Activated CD8-positive, alpha-beta T cell treated with anti-CD3 and anti-CD28 coated beads, Interleukin-2, amount 10 ng/mL, durations not matched to agents 7 days and 5 days (primary cell): ENCODE measurements at places on chromosomes 12 and 14.
A peak's percentile ranks its signal among the peaks of the same experiment; 100 is the strongest.

DNA sequence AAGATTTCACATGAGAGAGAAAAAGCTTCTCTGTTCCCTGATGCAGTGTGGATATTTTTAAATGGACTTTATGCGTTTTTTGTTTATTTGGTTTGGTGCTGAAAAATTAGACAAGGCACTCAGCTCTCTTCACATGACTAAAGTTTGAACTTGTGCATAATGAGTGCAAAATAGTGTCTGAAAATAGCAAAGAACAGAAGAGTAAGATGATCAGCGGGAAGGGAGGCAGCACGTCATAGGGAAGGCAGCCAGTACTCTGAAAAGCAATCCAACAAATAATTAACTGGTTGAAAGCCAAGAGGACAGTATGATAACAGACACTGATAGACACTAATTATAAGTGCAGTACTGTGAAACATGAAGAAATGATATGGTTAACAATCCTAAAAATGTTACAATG is 46.6 kb upstream of the CDKN3 start:
- DNase-seq = no peak

DNA sequence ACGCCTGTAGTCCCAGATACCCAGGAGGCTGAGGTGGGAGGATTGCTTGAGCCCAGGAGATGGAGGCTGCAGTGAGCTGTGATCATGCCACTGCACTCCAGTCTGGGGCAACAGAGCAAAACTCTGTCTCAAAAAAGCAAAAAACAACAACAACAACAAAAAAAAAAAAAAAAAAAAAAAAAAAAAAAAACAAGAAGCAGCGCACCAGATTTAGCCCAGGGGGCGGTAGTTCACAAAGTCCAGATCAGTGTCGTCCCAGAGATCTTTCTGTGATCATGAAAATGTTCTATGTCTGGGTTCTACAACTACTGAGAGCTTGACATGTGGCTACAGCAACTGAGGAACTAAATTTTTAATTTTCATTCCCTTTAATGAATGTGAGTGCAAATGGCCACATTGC is 27.4 kb downstream of the OAS2 start:
- no peak for DNase-seq

DNA sequence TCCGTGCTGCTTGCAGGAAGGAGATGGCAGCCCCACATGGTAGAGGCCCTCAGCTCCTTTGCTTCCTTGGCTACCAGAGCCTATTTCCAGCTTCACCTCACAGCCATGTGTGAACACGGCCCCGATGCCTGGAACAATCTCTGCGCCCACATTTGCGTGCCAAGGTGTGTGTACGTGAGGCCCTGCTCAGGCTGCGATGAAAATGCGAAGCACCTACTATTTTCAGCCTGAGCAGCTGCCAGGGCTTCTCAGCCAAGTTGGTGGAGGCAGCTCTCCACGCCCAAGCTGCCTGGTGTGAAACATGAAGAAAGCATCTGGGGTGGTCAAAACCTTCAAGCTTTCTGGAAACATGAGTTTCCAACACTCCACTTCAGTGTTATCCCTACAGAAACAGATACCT is 177.8 kb upstream of the EGLN3 start:
- no peak for DNase-seq

GRCh38 chr12:101459642-101460346 is 15.3 kb upstream of the SPIC start:
- DNase-seq = no peak

- DNase-seq = no peak
These were observed 13.1 kb upstream of the CRY1 start for GRCh38 chr12:107106241-107107025.

DNA sequence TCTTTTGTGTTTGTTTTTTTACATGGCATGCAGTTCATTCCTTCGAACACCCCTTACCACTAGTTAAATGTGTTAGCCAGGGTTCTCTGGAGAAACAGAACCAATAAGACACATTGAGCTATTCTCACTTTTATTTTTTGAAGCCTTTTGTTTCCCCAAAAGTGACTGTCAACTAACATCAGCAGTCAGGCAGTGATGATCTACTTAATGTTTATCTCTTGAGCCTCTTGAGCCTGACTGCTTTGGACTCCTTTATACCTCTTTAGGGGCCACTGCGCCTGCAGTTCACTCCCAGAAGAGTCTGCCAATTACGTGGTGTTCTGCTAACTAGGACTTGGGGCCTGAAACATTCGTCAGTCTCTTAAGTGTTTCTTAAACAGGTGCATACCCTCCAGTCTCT is 163.7 kb upstream of the FLRT2 start:
- no peak for DNase-seq

DNA sequence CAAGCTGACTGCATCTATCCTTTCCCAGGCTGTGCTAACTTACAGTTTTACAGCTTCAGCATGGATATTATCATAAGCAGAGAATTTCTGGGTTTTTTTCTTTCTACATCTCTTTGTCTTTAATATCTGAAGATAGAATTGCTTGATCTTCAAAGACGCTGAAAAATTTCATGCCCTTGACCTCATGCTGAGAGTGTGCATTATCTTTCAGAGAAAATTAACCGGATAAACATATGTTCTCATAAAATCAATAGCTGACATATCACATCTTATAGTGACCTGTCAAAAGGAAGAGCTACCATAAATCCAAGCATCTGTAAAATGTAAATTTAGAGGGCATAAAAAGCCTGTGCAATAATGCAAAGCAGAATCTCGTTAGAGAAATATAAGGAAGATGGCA is 1704.1 kb upstream of the FLRT2 start:
- no peak for DNase-seq

DNA sequence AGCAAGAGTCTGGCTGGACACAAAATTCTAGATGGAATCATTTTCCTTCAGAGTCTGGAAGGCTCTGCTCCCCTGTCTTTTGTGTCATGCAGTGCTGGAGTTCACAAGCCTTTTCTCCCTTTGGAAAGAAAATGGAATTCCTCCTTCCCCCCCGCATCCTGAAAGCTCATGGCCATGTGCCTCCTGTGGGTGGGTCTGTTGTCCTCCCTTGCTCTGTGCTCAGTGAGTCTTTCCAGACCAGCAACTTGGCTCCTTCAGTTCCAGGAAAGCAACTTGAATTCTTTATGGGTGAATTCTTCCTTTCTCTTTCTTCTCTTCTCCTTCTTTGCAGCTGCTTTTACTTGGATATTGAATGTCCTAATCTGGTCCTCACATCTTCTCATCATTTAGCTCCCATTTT is 70.2 kb downstream of the TUNAR start:
- no peak for DNase-seq

DNA sequence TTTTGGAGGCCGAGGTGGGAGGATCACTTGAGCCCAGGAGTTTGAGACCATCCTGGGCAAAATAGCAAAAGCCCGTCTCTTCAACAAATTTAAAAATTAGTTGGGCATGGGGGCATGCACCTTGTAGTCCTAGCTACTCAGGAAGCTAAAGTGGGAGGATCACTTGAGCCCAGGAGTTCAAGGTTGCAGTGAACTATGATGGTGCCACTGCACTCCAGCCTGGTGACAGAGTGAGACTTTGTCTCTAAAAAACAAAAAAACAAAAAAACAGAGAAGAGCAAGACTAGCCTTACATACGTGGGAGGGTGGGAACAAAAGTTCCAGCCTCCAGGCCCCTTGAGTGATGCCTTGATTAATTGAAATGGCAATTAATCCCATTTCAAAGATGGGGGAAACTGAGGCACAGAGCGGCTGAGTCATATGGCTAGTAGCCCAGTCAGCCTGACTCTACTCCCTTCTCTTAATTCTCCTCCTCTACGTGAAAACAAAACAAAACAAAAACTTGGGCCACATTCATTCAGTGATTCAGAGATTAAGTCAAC is 3.3 kb upstream of the FAM222A start:
- no peak for DNase-seq

DNA sequence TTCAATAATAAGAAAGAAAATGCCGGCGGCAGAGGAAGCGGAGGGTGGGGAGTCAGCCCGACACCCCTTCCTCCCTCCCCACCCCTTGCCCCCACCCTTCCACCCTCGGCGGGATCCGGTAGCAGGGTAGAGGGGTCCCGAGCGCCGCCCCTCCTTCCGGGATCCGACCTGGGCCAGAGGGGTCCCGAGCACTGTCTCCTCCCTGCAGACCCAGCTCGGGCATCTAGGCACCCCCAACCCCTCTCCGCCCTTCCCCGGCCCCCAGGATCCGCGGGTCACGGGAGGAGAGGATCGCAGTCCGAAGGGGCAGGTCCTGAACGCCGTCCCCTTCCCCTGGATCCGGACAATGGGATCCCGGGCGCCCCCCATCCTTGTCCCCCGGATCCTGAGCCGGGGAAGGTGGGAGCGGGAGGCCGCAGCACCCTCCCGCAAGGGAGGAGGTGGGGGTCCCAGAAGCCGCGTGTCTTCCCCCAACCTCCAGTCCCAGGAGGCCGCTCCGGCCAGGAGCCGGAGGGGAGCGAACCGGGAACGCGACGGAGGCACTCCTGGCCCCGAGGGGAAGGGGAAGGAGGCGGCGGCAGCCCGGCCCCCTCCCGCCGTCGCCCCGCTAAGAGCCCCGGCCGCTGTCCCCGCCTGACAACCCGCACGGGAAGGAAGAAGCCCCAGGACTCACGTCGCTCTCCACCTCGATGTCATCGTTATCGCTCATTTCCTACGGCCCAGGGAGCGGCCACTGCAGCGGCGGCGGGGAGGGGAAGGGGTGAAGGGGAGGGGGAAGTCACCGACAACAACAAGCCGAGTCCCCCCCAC is 481 bp downstream of the MAX start:
- peak; percentile 60 for DNase-seq

DNA sequence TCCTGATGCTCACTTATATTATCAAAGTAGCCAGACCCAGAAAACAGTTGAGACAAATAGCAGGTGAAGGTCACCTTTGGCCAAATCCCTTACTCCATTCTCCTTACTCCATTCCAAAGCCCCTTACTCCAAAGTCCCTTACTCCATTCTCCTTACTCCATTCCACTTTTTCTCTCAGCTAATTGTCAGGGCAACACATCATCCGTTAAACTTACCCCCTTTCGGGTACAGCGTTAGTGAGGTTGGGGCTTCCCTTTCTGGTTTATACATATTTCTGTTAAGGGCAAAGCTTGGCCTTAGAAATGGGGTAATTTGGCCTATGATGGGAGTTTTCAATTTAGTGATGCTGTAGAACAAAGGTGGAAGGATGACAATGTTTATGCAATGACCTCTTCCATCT is 111.8 kb upstream of the CCND2 start:
- peak; percentile 4 for DNase-seq

DNA sequence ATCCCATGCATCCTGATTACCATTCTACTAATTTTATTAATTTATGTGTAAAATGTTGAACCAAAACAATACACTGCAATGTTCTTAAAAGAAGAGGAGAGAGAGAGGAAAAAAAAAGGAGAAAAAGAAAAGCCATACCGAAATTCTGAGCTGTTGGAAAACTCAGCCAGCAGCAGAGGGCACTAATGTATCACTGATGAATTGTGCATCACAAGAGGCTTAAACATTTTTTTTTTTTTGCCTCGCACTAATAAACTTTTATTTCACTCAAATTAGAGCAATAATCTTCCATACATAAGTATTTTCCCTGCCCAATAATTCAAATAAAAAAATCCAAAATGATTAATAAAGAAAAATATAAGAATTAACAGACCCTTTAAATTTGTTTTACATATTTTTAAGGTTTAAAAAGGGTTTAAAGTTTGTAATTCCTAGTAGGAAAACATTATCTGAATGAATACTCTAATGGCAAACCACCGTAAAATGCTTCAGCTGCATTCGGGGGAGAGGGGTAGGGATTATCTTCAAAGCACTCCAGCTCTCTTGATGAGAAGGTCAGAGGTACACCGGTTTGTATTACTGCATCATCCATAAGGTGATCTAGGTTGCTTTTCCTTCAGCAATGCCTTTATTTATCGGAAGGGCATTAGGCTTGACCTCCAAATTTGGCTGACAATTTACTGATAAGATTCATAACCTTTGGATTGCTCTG is 41.9 kb downstream of the ATP23 start:
- peak; percentile 35 for DNase-seq

DNA sequence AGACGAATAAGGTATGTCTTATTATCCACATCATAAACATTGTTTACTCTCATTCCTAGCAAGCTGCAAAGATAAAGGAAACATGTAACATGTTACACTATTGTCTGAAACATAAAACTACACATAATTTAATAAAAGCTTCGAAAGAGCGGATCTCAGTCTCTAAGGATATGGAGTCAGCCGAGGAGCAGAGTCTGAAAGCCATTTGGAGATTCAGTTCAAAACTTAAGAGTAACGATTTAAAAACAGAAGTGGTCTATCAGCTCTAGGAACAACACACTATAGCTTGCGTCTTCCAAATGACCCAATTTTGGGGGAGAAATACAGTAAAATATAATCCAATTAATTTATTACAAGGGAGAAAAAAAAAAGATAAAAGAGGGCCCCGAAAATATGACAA is 775 bp downstream of the NEMF start:
- DNase-seq = no peak

DNA sequence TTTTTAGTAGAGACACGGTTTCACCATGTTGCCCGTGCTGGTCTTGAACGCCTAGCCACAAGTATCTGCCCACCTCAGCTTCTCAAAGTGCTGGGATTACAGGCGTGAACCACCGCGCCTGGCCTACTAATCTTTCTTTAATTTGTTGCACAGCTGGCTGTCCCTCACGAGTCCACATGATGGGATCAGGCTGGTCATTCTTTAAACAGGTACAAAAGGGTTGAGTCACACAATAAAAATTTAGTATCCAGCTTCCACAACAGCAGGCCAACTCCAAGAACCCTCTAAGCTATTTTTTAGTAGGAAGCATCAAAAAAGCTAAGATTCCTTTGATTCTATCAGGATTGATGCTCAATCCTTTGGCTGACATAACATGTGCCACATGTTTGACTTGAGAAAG is 17.8 kb downstream of the SINHCAF start:
- DNase-seq = no peak

GRCh38 chr12:111753144-111753881 is 13.4 kb upstream of the ALDH2 start:
- DNase-seq = no peak

DNA sequence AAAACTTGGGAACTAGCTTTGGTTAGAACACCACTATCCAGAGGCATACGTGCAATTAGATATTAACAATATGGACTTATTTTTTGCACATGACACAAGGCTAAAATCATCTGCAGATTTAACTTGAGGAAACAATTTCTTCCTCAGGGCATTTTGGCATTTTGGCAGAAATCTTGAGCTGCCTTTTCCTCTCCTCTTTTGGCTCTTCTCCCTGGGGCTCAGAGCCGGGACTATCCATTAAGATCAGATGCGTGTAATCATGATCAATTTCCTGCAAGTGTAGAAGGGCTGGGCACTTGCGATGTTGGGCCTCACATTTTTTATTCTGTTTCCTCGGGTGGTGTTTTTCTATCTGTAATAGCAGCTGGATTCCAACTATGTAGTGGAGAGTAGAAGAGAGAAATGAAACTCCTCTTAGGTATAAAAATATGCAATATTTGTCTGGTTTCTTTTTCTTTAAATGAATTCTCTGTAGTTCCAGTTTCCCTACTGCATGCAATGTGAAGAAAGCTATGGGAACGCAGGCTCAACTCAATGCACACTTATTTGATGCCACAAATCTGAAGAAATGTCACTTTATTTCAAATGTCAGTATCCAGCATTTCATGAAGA is 1010.8 kb downstream of the FLRT2 start:
- DNase-seq = no peak

GRCh38 chr12:131506426-131506825 is 204.5 kb upstream of the SFSWAP start:
- no peak for DNase-seq

GRCh38 chr14:69115407-69116185 is 37.3 kb downstream of the DCAF5 start:
- DNase-seq = no peak

- DNase-seq = no peak
These were observed 280.6 kb upstream of the SFSWAP start for GRCh38 chr12:131430158-131430742.
